ENCODE measurements at places on chromosomes 1 and 21. TPM values are rescaled to one million over a fixed set of nuclear protein-coding genes. Genes with fewer than 3 reads are reported as not detected.

The GJA4 gene
- total RNA-seq = not detected

The RHD gene
- not detected for total RNA-seq

The CAPN9 gene
- total RNA-seq = not detected

The RCSD1 gene
- total RNA-seq = 0.57 TPM

The ADAM30 gene
- not detected for total RNA-seq

The SPRR2D gene
- total RNA-seq = not detected

The UBASH3A gene
- not detected for total RNA-seq

The NEGR1 gene
- total RNA-seq = 15.3 TPM

The TIE1 gene
- not detected for total RNA-seq

The GPX7 gene
- 56.9 TPM for total RNA-seq

The CFHR5 gene
- not detected for total RNA-seq

The RHBDL2 gene
- 0.57 TPM for total RNA-seq

The ACTA1 gene
- not detected for total RNA-seq

The CD34 gene
- total RNA-seq = not detected

The PGBD5 gene
- total RNA-seq = 0.14 TPM

The CYP4B1 gene
- not detected for total RNA-seq

The ACBD3 gene
- 74.6 TPM for total RNA-seq

The FGR gene
- total RNA-seq = not detected

The CR1 gene
- under 0.01 TPM for total RNA-seq

The CITED4 gene
- 10.2 TPM for total RNA-seq

The CELA2B gene
- total RNA-seq = not detected

The NPL gene
- total RNA-seq = 0.43 TPM

The PTGS2 gene
- 113 TPM for total RNA-seq

The CHML gene
- total RNA-seq = 9.2 TPM

The RNF207 gene
- total RNA-seq = 24.9 TPM

The OR2M3 gene
- total RNA-seq = under 0.01 TPM

The PYHIN1 gene
- not detected for total RNA-seq

The CLIC6 gene
- not detected for total RNA-seq

Measured in placental pericyte (primary cell).